ENCODE measurements at places on chromosomes 7 and 10.
A peak's percentile ranks its signal among the peaks of the same experiment; 100 is the strongest.

DNA sequence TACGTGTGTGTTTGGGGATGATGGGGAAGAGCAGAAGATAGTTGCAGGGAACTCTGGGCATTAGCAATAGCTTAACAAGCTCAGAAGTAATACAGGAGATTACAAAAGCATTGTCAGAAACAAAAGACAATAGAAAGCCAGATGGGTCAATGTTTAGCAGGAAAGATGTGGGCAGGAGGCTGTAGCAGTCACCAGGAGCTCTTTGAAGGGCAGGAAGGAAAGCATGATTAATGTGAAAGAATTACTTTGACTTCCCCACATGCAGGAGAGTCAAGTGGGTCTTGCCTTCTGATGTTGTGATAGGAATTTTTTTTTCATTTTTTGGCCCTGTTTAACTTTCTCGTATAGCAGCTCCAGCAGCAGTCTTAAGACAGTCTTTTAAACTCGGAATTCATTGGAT is 6.0 kb upstream of the SMNDC1 start:
- no peak for DNase-seq

DNA sequence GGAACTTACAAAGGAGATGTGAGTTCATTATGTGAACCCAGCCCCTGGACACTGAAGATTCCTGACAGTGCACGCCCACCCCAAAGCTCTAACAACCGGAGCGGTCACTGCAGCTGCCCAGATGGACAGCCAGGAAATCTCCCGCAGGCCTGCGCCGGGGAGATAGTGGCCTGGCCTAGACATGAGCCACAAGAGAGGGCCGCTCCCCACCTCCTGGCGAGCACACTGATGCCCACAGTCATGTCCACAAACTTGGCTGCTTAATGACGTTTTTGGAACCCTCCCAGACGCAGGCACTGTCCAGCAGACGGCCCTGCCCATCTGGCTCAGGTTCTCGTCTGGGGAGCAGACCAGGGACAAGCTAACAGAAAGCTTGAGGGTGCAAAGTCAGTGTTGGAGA is 34.2 kb downstream of the TCERG1L start:
- no peak for DNase-seq

DNA sequence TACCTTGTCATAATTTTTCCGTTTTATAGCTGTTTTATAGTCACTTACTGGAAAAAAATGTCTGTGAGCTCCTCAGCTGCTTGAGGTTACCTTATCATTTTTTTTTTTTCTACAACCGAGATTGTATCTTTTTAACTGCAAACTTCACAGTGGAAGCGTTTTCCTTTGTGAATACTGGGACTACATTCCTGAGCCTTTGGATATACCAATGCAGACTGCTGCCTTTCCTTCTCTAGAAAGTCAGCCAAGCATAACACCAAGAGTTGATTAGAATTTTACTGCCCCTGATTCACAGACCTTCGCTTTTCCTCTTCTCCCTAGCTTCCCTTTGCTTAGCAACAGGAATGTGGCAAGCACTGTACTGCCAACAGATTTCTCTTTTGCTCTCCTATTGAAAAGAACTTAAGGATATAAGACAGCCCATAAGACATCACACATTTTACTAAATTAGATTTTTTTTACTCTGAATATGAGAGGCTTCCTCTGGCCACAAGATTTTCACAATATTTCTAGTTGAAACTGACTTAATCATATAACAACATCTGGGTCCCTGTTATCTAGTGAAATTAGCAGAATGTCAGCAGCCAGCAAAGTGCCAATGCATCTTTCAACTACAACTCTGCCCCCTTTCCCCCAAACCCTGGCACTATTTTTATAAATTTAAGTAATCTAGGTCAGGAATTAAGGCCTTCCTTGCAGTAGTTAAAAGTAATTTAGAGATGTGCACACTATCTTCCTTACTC is 170.6 kb downstream of the PRKG1 start:
- peak; percentile 57 for DNase-seq

DNA sequence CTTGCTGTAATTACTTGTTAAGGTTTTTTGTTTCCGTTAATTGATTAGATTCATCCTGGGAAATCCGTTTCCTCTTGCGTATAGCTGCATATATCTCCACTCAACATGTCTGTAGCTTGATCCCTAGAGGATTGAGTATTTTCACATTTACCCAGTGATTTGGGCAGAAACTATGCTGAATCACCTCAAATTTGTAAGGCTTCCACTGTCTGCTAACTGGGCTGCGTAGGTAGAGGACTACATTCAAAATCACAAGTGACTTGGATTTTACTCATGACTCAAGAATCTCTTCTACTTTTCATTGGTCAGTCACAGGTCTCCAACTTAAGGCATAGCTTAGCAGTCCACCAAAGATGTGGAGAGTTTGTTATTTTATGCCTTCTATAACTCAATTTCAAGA is 141.8 kb downstream of the POLR1F start:
- no peak for DNase-seq
